NCI-H446 treated with DMSO at 0.1 percent for 48 hours (cell line): ENCODE measurements at places on chromosomes 12 and 14.
A peak's percentile ranks its signal among the peaks of the same experiment; 100 is the strongest.

GRCh38 chr14:72169521-72169920 is 237.3 kb downstream of the RGS6 start:
- no peak for DNase-seq

GRCh38 chr12:113136128-113136989 is 798 bp upstream of the RASAL1 start:
- DNase-seq: no peak

- no peak for DNase-seq
Observed at GRCh38 chr12:100127766-100128511, 14.7 kb downstream of the BLTP3B start.

DNA sequence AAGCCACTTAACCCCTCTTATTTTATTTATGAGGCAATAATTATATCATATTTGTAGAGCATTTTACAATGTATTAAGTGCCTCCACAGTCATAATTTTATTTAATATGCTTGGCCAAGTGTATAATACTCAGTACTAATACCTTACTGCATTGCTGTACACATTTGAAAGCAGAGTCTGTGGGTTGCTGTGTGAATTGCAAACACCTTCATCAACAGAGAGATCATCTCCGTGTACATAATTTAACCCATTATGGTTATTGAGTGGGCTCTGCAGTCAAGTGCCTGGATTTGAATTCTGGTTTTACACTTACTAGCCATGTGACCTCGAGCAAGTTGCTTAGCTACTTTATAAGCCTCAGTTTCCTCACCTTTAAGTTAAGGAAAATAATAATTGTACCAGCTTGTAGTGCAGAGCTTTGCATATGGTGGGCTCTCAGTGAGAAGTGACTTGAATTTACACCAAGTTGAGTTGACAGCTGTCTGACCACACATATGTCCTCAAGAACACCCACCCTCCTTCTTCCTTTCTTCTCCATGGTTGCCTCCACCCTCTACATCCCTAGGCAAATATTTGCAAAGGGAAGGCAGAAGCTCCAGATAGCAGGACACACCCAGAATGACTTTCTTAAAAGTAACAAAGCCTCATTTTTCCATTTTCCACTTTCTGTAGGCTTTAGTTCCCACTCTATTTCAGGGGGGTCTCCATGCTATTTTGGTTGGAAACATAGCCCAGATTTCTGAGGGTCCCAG is 12.3 kb downstream of the CRACR2A start:
- no peak for DNase-seq

DNA sequence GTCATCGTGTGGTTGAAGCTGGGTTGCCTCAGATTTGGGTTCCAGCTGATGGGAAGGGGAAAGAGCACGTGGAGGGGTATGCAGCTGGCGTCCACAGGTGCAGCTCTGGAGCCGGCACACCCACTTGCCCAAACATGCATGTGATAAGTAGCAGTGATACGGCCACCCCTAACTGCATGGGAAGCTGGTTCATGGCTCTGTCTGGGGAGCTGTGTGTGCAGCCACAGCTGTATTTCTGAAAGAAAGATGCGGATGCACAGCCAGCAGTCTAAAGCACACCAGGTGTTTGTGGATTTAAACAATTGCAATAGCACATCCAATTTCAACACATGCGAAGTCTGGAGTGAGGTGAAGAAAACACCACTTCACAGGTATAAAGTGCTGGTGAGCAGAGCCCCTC is 181.4 kb downstream of the EFCAB11 start:
- no peak for DNase-seq

DNA sequence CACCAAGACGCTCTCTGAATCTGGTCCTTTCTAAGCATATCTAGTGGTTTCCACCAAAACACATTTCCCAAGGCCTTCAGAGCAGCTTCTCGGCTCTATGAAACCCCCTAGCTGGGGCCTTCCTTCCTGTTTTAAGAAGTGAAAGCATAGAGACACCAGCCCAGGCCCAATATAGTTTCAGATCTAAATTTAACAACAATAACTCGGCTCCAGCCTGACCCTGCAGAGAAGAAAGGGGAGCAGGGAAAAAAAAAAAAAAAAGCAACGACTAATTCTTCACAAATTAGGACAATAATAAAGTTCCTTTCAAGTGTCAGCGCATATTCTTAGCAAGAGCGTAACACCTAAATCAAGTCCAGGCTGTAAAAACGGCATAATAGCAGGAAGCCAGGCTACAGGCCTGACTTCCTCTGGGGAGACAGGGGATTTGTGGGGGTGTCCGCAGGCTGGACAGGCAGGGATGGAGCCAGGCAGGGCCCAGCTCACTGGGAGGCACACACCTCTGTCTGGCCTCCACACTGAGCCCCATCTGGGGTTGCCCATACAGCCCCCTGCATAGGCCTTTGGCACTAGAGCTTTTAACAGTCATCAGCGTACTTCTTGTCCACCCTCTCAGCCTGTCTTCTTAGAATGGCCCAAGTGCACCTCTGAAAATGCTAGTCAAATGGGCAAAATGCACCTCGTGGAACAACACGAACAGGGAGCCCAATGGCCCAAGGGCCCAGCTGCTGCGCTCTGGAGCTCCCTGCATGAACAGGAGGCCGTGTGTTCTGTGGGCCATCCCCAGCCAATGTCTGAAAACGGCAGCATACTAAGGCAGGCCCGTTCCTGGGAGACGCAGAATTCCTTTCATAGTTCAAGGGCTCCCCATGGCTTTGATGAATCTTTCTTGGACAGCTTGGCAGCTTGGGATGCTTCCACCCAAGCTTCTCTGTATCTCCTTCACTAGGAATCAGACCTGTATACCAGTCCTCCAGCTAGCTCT is 772.9 kb downstream of the MED13L start:
- no peak for DNase-seq

- no peak for DNase-seq
Observed at GRCh38 chr14:81485781-81486180, 47.9 kb downstream of the SEL1L start.

GRCh38 chr14:99529899-99530298 is 48.7 kb downstream of the CCNK start:
- DNase-seq: no peak

DNA sequence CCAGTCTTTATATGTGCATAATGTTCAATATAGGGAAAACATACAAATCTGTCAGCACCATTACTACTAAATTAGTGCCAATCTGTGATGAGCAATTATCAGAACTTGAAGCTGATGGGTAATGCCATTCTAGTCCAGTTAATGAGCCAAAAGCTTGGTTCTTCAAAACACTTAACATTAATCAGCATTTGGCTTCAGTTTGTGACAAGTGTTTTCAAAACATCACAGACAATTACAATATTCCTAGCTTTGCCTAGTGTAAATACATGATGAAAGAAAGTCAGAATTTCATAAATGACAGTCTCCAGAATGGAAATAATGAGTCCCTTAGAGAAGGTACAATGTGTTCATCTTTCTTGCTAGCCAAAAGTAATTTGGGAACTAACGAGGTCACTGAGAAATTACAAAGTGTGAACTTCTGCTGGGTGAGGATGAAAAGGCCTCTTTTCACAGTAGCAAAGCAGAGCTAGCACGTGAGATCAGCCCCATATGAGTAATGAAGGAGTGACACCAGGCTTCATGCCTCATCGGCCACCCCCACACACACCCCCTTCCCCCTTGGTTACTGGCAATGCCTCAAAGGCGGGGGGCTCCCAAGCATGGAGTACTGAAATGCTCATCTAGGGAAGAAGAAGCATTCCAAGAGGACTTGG is 180.6 kb upstream of the EEA1 start:
- peak; percentile 91 for DNase-seq

GRCh38 chr12:133106253-133106652 is 23.8 kb downstream of the ZNF891 start:
- DNase-seq: no peak

GRCh38 chr12:113880326-113880725 is 85.8 kb downstream of the RBM19 start:
- DNase-seq: no peak

GRCh38 chr12:42568952-42569915 is 20.3 kb downstream of the PRICKLE1 start:
- DNase-seq: peak; percentile 38

DNA sequence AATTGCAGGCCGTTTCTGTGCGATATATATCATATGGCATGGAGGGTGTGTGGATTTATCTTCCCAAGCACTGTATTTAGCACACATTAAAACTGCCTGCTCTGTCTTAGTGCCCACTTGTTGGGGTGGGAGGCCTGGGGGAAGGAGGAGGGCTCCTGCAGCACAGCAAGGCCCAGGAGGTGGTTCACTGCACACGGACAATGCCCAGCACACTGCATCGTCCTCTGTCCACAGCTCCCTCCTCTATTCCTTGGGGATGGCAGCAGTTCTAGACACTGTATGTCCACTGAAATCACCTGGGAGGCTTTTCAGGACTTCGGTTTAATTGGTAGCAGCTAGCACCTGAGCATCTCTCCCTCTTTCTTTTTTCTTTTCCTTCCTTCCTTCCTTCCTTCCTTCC is 161.2 kb downstream of the KTN1 start:
- DNase-seq: no peak

- no peak for DNase-seq
Observed at GRCh38 chr12:19683178-19683927, 244.1 kb downstream of the AEBP2 start.

- no peak for DNase-seq
Observed at GRCh38 chr12:1220127-1221092, 229.4 kb downstream of the ERC1 start.
